B cell (primary cell): ENCODE measurements at places on chromosomes 16 and 17. TPM values are rescaled to one million over a fixed set of nuclear protein-coding genes. Genes with fewer than 3 reads are reported as not detected.
A peak's percentile ranks its signal among the peaks of the same experiment; 100 is the strongest.

GRCh38 chr17:33192951-33193911, 99.9 kb downstream of the ASIC2 start:
- no peak for DNase-seq

- no peak for DNase-seq
These were observed 25.7 kb downstream of the CMTM4 start for GRCh38 chr16:66670691-66671388.

DNA sequence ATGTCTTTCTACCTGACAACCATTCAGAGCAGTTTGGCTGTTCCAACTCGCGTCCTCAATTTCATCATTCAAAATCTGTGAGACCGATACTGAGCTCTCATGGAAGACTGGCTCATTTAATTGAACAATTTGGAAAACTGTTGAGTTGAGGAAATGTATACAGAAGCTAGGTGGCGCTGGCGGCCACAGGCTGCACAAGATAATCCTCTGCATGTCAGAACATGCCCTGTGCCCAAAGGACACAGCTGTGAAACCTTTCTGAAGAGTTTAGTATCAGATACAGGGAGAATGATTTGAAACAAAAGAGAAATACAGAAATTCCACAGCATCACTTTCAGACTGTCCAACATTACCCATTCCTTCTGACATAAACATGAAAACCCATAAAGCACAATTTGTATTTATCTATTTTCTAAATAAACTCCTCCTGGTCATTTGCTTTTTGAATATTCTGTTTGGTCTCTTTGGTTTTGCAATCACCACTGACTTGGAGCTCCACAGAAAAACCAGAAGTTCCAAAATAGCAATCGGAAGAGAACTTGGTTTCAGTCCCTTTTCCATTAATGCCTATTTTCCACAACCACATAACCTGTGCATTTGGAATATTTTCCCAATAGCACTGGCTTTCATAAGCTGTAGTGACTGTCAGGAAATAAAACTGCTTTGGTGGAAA, 192.8 kb downstream of the MAP2K6 start:
- peak; percentile 30 for DNase-seq

The TBC1D3E gene
- 5.0 and 6.1 TPM in 2 replicates for total RNA-seq

DNA sequence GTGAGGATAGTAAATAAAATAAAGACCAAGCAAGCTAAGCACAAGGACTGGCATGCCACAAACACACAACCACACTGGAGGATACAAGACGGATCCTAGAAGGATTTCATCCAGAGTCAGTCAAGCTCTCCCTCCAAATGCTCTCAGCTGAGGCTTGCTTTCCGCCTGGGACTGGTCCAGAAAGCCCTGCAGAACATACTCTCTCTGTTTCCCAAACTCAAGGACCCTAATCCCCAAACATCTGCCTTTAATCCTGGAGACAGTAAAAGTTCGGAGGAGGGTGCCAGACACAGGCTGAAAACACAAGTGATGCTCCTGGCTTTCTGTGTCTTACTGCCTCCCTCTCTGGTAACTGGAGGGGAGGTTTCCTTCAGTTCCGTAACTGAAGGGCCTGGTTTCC, 5.3 kb upstream of the HSD11B2 start:
- DNase-seq: no peak

DNA sequence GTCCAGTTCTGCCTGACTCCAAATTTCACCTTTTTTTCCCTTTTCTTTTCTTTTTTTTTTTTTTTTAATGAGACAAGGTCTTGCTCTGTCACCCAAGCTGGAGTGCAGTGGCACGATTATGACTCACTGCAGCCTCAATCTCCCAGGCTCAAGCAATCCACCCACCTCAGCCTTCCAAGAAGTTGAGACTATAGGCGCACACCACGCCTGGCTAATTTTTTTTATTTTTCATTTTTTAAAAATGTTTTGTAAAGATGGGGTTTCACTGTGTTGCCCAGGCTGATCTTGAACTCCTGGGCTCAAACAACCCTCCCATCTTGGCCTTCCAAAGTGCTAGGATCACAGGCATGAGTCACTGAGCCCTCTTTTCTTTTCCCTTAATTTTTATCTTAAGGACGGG, 33.4 kb upstream of the RBBP6 start:
- DNase-seq: no peak
